ENCODE measurements at places on chromosomes 2 and 18. TPM values are rescaled to one million over a fixed set of nuclear protein-coding genes. Genes with fewer than 3 reads are reported as not detected.

- no peak for DNase-seq
These were observed 25.0 kb upstream of the MC2R start for GRCh38 chr18:13940326-13940725.

The TEX44 gene
- total RNA-seq: not detected

- DNase-seq: no peak
These were observed 1071.9 kb upstream of the CHAC2 start for GRCh38 chr2:52695731-52696130.

- DNase-seq: no peak
These were observed 98.5 kb upstream of the PKDCC start for GRCh38 chr2:41949091-41949882.

The DCDC2C gene
- not detected for total RNA-seq

The LIMS4 gene
- 0.65 TPM for total RNA-seq
